PC-9 (cell line): ENCODE measurements at places on chromosomes 12 and 14. TPM values are rescaled to one million over a fixed set of nuclear protein-coding genes. Genes with fewer than 3 reads are reported as not detected.
A peak's percentile ranks its signal among the peaks of the same experiment; 100 is the strongest.

DNA sequence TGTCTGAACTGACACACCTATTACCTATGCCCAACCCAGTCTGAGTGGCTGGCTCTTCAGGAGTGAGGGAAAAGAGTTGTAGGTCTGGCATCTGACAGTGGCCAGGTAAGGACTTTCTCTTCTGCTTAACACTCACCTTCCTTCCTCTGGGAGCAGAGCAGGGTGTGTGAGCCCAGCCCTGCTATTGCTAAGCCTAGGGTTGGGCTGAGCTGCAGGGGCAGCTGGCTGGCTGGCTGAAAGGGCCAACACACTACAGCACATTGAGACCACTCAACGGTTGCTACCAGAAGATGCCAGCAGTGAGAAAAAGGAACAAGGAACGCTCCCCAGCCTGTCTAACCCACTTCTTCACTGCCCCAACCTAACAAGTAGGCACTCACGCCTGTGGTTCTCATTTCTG is 201.2 kb downstream of the DPF3 start:
- no peak for DNase-seq
- peaks cover 54% of the 10 kb centered on the region for H3K27me3 ChIP-seq
- no peaks in the 10 kb centered on the region for H3K4me1 ChIP-seq
- no peak overlapping the region for H3K27ac ChIP-seq
- H3K36me3 ChIP-seq = no peaks in the 10 kb centered on the region
- H3K4me3 ChIP-seq = no peak overlapping the region

The SLC5A8 gene
- not detected in 2 replicates for total RNA-seq

- H3K27me3 ChIP-seq = no peaks in the 10 kb centered on the region
- H3K36me3 ChIP-seq = peaks cover 4% of the 10 kb centered on the region; the same call in 1 of the 2 replicates
- no peak for DNase-seq
- no peak overlapping the region for H3K27ac ChIP-seq
Measured at GRCh38 chr12:53234271-53234914, 2.4 kb upstream of the RARG start.

The TFCP2 gene
- total RNA-seq = 17.1 and 25.7 TPM in 2 replicates

The LMNTD1 gene
- total RNA-seq = not detected in 2 replicates

GRCh38 chr12:114656906-114657596 is 26.9 kb downstream of the TBX3 start:
- no peak overlapping the region for H3K27ac ChIP-seq
- peaks cover 30% of the 10 kb centered on the region for H3K27me3 ChIP-seq
- no peak for DNase-seq
- H3K36me3 ChIP-seq = no peaks in the 10 kb centered on the region
- H3K4me3 ChIP-seq = no peak overlapping the region
- no peaks in the 10 kb centered on the region for H3K4me1 ChIP-seq

The KERA gene
- total RNA-seq = not detected in 2 replicates

The SLCO1C1 gene
- not detected in 2 replicates for total RNA-seq

The GPR162 gene
- total RNA-seq = 2.4 and 3.8 TPM in 2 replicates

The CLEC4E gene
- total RNA-seq = not detected in 2 replicates

- H3K27ac ChIP-seq = 0 out of 2 replicates have a peak overlapping the region, but pooled peaks have one; percentile 2
- DNase-seq = no peak
- H3K36me3 ChIP-seq = peaks cover 11% of the 10 kb centered on the region; the same call in 1 of the 2 replicates
- no peaks in the 10 kb centered on the region for H3K4me1 ChIP-seq
- no peak overlapping the region for H3K4me3 ChIP-seq
Measured at GRCh38 chr12:835754-836518, 83.6 kb downstream of the WNK1 start.

The LIN7A gene
- not detected in 2 replicates for total RNA-seq

DNA sequence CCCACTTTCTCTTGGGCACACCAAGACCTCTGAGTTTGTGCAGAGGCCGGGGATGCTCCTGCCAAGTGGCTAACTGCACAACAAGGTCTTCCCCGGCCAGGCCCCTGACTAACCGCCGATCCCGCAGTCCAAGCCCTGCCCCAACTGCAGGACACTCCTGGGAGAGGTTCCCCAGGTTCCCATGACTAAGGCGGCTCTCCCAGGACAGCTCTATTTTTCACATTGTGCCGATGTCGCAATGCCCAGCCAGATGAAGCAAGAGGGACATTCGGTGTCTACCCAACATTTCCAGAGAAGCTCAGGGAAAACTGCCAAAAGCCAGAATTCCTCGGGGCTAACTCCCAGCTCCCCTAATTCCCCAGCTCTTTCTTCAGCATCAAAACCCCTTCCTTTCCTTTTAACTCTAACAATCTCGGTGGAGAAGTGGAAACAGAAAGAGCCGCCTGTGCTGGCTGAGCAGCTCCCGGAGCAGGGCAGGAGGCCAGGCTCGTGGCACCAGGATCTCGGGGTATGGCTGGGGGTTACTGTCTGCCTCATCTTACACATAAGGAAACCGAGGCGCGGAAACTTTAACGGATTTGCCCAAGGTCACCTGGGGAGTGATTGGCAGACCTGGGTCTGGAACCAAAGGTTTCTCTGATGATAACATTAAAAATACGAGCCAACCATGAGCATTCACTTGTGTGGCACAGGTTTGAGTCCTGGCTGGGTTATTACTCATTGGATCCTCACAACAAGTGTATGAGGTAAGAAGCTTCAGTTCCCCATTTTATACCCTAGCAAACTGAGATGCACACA is 318.2 kb downstream of the BCL11B start:
- H3K27me3 ChIP-seq = peaks cover 21% of the 10 kb centered on the region
- H3K36me3 ChIP-seq = no peaks in the 10 kb centered on the region
- no peak for DNase-seq
- no peak overlapping the region for H3K4me3 ChIP-seq
- no peak overlapping the region for H3K27ac ChIP-seq
- no peaks in the 10 kb centered on the region for H3K4me1 ChIP-seq
